ENCODE measurements at places on chromosomes 5 and 9.

DNA sequence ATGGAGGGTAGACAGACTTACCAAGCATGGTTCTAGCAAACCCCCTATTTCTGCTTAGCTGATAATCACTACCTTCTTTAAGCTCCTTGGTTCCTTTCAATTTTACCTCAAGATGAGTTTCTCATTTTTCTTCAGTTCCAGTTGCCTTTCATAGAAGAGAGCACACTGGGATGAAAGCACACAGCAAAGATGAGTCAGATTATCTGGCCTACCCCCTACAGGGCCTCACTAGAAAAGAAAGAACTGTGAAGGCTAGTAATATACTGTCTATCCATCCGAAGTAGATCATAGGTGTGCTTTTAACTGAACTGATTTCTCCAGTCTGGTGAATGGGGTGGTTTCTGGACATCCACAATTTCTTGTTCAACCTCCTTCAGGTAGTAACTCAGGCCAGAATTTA, 122.5 kb downstream of the TRPM3 start:
- DNase-seq: no peak

DNA sequence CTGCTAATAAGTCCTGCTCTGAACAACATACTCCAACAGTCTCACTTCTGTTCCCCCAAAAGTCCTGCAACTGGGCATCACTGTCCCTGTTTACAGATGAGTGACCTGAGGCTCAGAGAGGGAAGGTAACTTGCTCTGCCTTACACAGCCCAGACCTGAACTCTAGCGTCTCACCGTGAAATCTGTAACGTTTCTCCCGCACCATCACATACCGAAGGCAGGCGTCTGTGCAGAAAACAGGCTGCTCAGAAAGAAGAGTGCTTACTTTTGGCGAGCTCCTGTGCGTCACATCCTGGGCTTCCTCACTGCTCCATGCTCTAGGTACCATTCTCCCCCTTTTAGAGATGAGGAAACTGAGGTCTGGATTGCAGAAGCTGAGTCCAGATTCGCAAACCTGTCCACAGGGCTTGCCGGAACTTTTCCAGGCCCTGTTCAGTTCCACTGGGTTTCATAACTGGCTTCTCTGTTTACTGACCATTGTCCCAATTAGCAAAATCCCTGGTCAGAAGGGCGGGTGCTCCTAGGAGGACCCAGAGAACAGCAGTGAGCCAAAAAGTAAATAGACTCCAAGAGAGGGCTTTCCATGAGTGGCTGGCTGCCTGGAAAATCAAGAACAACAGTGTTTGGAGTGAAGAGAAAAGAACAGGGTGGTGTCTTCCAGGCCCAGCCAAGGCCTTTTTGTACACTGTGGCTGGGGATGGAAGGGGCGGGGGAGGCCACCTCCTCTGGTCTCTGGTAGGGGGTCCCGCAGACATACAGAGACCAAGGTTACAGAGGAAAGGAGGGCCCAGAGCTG, 27.1 kb downstream of the GSN start:
- no peak for DNase-seq

DNA sequence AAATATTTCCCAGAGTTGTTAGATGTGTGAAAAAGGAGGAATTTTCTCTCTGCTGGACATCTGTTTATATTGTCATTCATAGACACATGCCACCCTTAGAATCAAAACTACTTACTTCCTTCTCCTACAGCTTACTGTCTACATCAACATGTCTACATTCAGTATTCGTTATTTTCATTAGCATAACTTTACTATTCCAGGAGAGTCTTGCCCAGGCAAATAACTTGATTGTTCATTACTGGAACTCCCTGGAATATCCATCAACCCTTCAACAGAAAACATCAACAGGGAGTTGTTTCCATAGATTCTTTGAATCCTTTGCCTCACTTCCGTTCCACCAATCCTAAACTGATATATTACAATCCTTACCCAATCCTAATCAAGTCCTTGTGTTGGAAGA, 457.5 kb upstream of the ZNF608 start:
- DNase-seq: no peak

- DNase-seq: no peak
Measured at GRCh38 chr5:99320436-99320835, 391.6 kb upstream of the CHD1 start.

DNA sequence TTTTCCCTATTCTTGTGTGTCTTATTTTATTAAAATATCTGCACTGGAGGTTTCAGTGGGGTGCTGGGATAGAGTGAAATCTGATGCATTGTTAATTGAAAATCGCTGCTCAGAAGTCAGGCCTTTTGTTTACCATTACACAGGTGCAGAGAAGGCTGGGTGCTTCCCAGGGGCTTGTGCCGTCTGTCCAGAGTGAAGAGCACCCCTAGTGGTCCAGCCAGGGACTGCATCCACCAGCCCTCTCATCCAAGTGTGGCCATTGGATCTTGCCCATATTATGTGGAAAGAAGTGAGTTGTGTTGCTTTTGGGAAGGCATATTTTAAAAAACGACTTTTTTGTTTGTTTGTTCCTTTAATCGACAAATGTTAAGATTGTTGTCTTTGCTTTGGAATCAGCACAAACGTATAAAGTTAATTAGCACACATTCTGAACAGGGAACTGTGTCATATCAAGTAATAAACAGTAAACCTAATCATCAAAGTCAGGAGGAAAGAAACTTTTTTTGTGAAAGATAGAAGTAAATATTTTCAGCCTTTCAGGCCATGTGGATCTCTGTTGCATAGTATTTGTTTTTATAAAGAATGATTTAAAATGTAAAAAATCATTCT, 315.6 kb downstream of the MTRR start:
- peak; percentile 4 for DNase-seq

GRCh38 chr9:96333958-96334357, 32.0 kb upstream of the HSD17B3 start:
- no peak for DNase-seq

DNA sequence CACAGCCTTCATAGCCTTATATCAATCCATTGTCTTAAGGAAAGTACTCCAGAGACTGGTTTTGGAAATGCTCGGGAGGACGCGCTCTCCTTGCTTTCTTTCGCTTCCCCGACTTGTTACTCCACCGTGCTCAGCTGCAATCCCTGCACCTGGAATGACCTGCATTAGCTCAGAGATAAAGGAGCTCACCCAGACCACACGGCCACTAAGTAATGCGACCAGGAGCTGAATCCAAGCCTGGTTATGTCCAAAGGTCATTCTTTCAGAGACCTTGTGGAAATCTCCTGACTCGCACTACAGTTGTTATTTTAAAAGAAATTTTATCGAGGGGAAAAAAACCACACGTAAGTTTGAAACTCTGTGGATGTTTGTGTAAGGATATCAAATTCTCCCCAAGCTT, 135.3 kb upstream of the DPYSL3 start:
- DNase-seq: no peak

- no peak for DNase-seq
Measured at GRCh38 chr5:143865426-143866025, 53.6 kb downstream of the HMHB1 start.

DNA sequence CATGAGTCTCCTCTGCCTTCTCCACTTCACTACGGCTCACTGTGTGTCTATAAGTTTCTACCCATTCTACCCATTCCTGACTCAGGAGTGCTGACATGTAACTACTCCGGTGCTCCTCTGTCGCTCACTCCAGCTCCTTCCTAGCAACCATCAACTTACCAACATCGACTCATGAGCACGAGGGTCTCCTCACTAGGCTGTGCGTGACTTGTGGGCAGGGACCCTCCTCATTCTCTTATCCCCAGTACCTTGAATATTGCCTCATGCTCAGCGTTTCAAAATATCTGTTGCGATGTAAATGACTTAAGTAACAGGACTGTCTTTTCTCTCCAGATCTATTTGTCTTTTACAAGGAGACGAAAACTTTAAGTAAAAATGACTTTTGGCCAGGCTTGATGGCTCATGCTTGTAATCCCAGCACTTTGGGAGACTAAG, 73.1 kb downstream of the BASP1 start:
- DNase-seq: no peak

GRCh38 chr9:2302606-2303005, 287.5 kb downstream of the SMARCA2 start:
- no peak for DNase-seq

DNA sequence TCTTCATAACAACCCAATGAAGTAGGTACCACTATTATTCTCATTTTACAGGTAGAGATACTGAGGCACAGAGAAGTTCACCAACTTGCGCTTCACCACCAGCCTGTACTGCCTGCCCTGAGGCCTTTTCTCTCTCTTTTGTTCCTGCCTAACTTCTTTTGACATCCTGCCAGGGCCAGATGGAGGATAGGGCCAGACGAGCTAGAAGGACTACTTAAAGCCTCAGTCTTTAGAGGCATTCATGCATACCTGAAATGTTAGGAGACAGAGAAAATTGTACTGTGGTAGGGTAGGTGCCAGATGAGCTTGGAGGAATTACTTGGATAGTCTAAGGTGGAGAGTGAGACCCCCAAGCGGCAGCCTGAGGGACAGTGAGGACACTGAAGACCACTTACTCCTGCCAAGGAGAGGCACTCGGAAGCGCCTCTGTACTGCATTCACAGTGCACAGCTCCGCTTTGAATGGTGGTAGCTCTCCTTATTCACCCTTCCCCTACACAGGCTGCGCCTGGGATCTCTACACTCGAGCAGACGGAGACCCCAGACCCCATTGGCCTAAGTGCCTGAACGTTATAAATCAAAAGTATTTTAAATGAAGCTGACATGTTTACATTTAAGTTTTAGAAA, 6.2 kb upstream of the ORM1 start:
- DNase-seq: no peak

GRCh38 chr5:172766287-172767108, 4.5 kb downstream of the DUSP1 start:
- no peak for DNase-seq

DNA sequence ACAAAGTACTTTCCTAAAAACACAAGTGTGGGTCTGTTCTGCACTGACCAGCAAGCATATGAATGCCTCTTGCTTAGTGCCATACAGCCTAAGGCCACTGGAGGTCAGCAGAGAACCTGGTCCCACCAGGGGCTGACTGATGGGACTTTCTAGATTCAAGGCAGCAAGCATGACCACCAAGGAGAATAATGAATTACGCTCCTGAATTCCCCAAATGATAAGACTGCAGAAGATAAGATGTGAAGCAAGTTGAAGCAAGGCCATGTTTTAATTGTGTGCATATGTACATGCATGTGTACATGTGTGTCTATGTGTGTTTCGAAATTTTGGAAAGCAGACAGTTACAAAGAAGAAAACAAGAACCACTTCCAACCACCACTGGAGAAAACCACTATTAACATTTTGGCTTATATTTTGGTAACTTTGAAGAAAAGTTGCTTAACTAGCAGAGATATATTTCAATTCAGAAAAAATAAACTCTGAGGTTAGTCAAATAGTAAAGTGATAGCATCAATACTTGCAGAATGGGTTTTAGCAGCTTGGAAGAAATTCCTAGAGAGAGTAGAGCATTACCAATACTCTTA, 70.5 kb downstream of the ERP44 start:
- peak; percentile 57 for DNase-seq

- DNase-seq: no peak
Measured at GRCh38 chr5:20572614-20573013, 584.6 kb upstream of the CDH18 start.

DNA sequence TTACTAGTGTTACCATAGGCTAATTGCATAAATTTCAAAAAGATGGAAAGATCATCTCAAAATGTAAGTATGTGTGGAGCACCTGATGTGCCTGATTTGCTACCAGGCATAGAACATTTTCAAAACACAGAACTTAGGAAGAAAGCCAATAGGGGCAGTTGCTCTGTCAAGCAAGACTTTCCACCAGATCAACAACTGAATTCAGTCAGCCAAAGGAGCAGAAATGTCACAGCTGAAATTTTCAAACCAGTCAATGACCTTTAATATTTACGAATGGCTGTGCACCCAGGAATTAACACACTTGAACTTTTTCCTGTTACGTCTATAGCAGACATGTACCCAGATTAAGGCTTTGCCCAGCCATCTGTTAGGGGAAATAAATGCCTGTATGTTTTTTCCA, 452.8 kb upstream of the PTGER4 start:
- no peak for DNase-seq

GRCh38 chr5:10266137-10266536, 16.1 kb downstream of the CCT5 start:
- DNase-seq: no peak

- no peak for DNase-seq
Measured at GRCh38 chr9:125839317-125839716, 92.1 kb downstream of the PBX3 start.

DNA sequence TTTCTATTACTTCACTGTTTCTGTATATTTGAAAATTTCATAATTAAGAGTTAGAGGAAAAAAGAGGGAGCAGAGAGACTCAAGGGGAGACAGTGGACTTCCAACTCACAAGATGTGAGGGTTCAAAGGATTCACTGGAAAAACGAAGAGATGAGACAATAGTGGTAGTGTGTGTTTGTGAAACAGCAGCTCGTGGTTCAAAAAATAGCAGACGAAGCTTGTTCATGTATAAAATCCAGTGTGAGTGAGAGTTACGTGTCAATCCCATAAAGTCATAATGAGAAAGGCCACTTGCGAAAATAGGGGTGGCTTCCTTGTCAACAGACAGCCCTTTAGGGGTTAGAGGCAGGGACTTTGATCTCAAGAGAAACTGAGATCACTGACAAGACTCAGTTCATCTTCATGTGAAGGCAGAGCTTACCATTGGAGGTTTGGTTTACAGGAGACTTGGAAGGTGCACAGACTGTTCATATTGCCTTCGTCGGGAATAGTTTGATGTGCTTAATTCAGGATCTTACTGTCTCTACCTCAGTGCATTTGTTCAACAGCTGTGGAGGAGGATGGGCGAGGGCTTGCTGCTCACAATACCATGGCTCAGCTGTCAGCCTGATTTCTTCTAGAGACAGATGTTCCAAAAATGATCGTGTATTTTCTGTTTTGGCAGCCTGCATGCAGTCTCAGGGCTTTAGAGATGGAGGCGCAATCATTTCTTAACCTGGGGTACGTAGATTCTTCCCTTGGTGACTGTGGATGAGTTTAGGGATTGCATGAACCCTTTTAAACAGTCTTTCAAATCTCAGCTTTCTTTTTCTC, 105.7 kb upstream of the KLF9 start:
- no peak for DNase-seq

DNA sequence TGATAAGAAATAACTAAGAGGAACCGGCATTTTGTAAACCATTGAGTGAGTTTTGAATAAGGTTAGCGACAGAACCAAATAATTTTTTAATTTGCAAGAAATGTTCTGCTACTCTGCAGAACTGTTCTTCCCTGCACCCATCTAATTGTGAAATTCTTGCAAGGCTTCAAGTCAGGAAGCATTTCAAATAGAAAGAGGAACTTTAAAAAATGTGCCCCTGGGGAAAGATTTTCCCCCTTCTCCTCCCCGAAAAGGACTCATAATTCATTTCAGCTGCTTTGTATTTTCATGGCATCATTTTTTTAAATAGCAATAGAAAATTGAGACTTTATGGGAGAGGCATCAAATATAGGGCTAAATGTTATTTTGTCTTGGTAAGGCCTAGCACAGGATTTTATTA, 180.9 kb upstream of the ANKRD55 start:
- no peak for DNase-seq

Data from activated T-cell treated with anti-CD3 and anti-CD28 coated beads for 1 hour (primary cell).